ENCODE measurements at places on chromosomes 1 and 21.
A peak's percentile ranks its signal among the peaks of the same experiment; 100 is the strongest.

DNA sequence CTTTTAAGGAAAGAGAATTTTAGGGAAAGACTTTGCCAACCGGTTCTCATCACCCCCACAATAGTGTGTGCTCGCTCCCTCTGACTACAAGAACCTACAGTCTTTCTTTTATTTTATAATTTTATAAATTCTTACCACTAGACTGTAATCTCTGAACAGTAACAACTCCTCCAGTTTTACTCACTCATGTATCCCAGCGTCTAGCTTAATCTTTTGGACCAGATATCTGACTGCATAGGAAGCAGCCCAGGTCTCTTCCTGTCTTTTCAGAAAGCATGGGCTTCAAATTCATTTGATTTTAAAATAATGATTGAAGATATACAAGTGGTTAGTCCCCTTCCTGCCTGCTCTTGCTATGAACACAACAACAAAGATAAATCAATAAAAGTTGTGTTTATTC lies 19.0 kb upstream of the DUSP10 start:
- no peak for DNase-seq

DNA sequence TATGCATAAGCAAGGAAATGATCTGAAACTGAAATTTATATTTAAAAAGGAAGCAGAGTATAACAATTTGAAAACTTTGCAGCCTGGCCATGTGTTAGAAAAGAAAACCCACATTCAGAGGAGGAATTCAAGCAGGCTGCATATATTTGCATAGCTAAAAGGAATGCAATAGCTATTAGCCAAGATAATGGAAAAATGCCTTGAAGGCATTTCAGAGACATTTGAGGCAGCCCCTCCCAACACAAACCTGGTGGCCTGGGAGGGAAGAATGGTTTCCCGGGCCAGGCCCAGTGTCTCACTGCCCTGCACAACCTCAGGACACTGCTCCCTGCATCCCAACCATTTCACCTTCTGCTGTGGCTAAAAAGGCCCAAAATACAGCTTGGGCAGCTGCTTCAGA lies 136.8 kb downstream of the TYW3 start:
- no peak for DNase-seq

DNA sequence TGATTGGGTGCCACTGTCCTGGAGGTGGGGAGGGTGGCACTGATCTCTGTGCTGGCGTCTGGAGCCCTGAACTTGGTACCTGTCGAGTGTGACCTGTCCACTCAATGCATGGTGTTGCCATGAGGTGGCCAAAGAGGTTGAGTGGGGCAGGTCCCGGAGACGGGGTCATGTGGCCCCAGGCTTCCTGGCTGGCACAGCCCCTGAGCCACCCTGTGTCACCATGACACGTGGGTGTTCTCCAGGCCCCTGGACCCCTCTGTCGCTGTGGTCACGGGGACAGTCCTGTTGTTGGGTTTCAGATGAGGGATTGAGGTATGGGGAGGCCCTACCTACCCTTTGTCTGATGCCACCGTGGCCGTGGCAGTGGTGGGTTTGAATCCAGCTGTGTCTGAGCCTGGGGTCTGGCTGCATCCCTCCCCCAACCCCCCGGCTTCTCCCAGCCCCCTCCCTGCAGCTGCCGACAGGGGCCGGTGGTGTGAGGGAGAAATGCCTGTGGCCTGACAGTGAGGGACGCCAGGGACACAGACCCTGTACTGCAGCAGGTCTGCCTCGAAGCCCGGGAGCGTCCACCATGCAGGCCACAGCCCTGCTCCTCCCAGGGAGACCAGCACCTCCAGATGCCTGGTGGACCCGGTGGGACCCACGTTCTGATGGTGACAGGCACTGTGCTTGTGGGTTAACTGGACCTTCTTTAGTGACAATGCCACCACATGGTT lies 12.0 kb downstream of the TRPM2 start:
- no peak for DNase-seq

DNA sequence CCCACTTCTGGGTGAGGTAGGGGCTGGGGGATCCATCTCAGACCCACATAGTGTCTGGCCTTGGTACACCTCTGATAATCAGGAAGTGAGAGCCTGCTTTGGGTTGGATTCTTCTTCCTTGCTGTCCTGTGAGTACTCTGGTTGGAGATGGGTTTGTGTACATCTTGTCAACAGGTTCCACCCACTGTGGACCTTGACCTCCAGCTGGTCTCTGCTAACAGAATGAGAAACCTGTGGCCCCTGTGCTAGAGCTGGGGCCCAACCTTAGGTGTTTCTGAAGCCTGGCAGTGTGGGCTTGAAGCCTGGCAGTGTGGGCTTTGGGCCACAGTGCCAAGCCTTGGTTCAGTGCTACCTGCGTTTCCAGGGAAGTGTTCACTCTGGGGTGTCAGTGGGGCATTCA lies 2.6 kb downstream of the ZBTB48 start:
- no peak for DNase-seq

- DNase-seq: peak; percentile 66
Measured at GRCh38 chr1:162663589-162664106, 31.4 kb downstream of the DDR2 start.

DNA sequence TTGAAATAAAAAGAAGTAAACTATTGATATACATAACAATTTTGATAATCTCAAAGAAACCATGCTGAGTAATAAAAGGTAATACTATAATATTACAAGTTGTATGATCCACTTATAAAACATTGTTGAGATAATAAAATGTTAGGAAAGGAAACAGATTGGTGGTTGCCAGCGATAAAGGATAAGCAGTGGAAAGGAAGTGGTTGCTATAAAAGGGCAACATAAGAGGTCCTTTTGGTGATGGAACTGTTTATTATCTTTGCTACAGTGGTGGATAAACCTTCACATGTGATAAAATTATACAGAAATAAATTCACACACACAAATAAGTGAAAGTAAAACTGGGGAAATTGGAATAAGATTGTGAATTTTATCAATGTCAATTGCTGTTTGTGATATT lies 15.1 kb downstream of the OR6F1 start:
- DNase-seq: no peak

DNA sequence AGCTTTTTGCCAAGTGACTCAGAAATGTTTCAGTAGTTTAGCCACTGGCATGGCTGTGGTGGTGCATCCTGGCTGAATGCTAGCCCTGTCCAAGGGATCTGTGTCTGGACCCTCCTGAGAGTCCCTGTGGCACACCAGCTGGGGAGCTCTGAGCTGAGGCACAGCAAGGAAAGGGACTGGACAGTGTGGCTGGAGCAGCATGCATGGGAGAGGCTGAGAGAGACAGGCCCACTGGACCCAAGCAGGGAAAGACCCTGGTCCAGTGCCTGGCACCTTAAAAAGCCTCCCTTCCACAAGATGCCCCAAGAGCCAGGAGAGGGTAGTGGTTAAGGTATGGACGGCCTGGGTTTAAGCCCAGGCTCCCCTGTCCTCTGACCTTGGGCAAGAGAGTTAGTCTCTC lies 35.3 kb downstream of the FAAH start:
- DNase-seq: no peak

- DNase-seq: peak; percentile 24
Measured at GRCh38 chr1:214102907-214103306, 115.1 kb downstream of the PROX1 start.

DNA sequence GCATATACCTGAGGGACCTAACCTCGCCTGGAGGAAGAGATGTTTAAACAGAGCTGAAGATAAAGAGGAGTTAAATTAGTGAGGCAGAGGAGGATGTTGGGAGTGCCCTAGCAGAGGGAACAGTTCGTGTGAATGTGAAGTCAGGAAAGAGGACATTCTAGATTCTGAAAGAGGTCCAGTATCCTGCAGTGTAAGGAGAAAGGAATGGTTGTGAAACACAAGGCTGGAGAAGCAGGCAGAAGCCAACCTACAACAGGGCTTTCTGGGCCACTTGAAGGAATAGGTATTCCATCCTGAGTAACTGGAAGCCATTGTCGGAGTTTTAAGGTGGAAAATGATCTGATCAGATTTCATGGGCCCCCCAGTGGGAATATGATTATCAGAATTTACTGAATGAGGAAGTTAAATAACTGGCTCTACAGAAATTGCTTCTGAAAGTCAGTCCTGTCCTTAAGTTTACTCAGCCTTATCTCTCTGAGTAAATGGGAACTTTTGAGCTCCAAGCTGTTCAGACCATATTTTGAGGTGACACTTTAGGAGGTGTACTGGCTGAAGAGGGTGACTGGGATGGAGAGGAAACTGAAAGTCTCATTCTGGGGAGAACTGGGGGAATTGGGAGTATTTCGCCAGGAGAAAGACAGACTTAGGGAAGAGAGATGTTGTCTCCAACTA lies 24.4 kb upstream of the FAAH start:
- no peak for DNase-seq

GRCh38 chr1:215140135-215140534 lies 57.6 kb downstream of the KCNK2 start:
- DNase-seq: no peak

GRCh38 chr21:45353200-45353599 lies 51.8 kb upstream of the COL18A1 start:
- DNase-seq: no peak

DNA sequence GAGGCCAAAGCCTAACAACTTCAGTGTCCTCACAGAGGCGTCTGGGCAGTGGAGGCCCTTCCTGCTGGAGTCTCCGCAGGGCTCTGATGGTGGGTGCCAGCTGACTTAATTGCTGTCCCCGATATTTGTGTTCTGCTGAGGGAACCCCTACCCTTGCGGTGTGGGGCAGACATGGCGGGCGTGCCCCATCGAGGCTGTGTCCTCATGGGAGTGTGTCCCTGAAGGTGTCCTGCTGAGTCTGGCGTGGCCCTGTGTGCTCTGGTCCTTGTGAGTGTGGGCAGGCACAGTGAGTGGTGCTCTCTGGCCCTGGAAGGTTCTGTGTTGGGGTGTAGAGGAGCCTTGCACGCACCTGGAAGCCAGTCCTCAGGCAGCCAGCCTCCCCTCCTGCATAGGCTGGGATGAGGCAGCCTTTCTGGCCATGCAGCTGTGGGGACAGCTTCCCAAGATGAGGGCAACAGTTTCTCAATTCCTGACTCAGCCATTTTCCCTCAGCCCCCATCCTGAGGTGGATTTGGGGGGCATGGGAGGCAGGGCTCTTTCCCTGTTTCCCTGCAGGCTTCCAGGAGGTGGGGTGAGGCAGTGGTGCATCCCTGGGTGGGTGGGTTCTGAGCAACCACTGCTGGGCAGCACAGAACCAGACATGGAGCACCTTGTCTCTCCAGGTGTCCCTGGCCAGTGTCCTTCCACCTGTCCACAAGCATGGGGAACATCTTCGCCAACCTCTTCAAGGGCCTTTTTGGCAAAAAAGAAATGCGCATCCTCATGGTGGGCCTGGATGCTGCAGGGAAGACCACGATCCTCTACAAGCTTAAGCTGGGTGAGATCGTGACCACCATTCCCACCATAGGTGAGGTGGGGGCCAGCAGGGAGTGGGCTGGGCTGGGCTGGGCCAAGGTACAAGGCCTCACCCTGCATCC lies 6.5 kb downstream of the C1orf35 start:
- DNase-seq: no peak

DNA sequence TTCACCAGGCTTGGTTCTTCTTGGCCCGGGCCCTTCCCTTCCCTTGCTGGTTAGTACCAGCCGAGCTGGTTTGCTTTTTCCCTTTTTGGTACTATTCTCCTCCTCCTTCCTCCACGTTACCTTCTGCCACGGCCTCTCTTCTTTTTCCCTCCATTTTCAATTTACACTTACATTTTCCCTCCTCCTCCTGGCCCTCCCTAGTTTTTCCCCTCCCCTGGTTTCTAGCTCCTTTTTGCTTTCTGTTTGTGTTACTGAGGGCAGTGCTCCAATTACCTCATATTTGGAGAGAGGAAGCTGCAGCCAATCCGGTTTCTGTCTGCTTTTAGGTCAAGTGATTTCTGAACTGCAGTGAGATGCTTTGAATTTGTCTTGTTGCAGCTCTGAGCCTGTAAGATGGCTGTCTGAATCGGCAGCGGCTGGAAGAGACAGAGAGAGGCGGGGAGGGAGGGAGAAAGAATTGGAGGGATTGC lies 63.7 kb downstream of the MACF1 start:
- DNase-seq: peak; percentile 68

GRCh38 chr1:245856944-245857531 lies 650.0 kb downstream of the SMYD3 start:
- no peak for DNase-seq

GRCh38 chr1:243459059-243459458 lies 203.2 kb downstream of the SDCCAG8 start:
- DNase-seq: no peak

DNA sequence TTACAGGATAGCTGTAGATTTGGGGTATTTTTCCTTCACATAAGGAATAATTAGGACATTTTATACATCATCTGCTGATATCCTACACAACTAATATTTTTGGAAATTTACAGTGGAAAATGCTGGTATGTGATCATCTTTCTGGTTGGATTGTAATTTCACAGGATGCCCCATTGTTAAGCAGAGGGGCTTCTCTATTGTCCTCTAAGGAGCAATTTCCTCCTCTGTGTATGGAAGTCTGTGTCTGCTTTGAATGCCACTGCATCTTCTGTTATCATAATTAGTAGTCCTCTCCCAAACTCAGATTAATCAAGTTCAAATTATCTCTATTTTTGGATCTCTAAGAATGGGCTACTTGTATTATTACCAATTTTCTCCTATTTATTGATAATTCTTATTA lies 988.1 kb upstream of the B3GALT2 start:
- no peak for DNase-seq

GRCh38 chr1:221149111-221149510 lies 269.9 kb downstream of the HLX start:
- DNase-seq: no peak

- DNase-seq: no peak
Measured at GRCh38 chr1:163914785-163915413, 593.1 kb downstream of the NUF2 start.

DNA sequence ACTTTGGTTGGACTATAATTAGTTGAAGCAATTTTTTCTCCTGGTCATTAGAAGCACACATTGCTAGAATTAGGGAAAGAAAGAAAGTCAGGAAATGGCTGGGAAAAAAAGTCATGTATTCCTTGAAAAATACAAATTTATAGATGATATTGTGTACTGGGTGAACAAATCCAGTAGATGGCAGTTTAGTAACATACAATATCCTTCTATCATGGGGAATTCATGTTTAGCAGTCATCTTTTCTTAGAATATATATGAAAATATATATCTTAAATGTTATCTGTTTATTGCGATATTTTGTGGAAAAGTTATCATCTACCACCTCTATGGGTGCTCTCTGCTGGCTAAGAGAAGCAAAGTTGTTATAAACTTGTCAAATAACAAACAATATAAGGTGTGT lies 13.1 kb upstream of the ZRANB2 start:
- DNase-seq: no peak

GRCh38 chr1:53189061-53189460 lies 7.6 kb upstream of the CPT2 start:
- DNase-seq: no peak

DNA sequence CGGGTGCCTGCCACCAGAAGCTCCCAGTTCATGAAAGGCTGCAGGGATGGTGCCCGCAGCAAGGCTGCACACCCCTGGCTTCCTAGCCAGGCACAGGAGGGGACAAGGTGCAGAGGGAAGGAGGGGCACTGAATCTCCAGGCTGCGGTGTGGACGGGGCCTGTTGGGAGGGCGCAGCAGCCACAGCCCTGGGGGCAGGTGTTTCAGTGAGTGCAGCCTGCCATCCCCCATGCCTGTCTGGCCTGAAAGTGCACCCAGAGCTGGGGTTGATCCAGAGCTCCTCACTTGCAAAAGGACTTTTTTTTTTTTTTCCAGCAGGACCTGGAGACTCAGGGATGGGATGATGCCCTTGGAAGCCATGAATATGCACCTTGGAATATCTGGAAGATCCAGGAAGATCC lies 153.7 kb upstream of the C1orf174 start:
- no peak for DNase-seq
